Cardiac ventricle fibroblast (primary cell): ENCODE measurements at places on chromosomes 11 and 22. TPM values are rescaled to one million over a fixed set of nuclear protein-coding genes. Genes with fewer than 3 reads are reported as not detected.

Gene CHRM1
- total RNA-seq: not detected in 2 replicates

Gene RGL4
- total RNA-seq: not detected in 2 replicates

Gene RFPL1
- not detected in 2 replicates for total RNA-seq

Gene LRP5
- total RNA-seq: 28.8 and 34.9 TPM in 2 replicates

Gene BTBD18
- total RNA-seq: not detected in 2 replicates
